ENCODE measurements at places on chromosomes 12 and 14. TPM values are rescaled to one million over a fixed set of nuclear protein-coding genes. Genes with fewer than 3 reads are reported as not detected.

The OTUB2 gene
- polyA plus RNA-seq: 16.8 TPM

The CDH24 gene
- 3.9 TPM for polyA plus RNA-seq

The CBLN3 gene
- 9.0 TPM for polyA plus RNA-seq

The CISTR gene
- not detected for polyA plus RNA-seq

The RTL1 gene
- 0.34 TPM for polyA plus RNA-seq

The RNASE7 gene
- 0.24 TPM for polyA plus RNA-seq

The IAPP gene
- 5.7 TPM for polyA plus RNA-seq

The PMEL gene
- 8.2 TPM for polyA plus RNA-seq

The C3AR1 gene
- 9.5 TPM for polyA plus RNA-seq
